ENCODE measurements at places on chromosomes 4 and X.
A peak's percentile ranks its signal among the peaks of the same experiment; 100 is the strongest.

DNA sequence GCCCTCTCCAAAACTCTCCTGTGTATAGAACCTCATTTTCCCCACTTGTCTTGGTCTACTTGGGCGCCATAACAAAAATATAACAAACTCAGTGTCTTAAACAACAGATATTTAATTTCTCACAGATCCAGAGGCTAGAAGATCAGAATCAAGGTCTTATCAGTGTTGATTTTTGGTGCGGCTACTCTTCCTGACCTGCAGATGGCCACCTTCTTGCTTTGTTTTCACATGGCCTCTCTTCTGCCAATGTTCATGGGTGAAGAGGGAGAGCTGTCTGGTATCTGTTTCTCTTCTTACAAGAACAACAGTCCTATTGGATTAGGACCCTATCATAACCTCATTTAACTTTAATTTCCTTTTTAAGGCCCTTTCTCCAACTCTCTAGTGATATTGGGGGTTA is 177.3 kb downstream of the PABPC4L start:
- no peaks in the 10 kb centered on the region for H3K27me3 ChIP-seq
- H3K4me1 ChIP-seq = no peaks in the 10 kb centered on the region
- DNase-seq = no peak
- H3K27ac ChIP-seq = no peak overlapping the region
- H3K4me3 ChIP-seq = no peak overlapping the region

DNA sequence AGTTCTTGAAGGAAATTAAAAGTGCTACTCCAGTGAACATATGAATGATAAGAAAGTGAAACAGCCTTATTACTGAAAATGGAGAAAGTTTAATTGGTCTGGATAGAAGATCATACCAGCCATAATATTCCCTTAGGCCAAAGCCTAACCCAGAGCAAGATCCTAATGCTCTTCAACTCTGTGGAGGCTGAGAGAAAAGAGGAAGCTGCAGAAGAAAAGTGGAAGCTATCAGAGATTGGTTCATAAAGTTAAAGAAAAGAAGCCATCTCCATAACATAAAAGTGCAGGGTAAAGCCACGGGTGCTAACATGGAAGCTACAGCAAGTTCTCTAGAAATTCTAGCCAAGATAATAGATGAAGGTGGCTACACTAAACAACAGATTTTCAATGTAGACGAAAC is 85.5 kb upstream of the ATOH1 start:
- H3K4me3 ChIP-seq = no peak overlapping the region
- DNase-seq = no peak
- H3K4me1 ChIP-seq = no peaks in the 10 kb centered on the region
- H3K27ac ChIP-seq = no peak overlapping the region
- no peaks in the 10 kb centered on the region for H3K27me3 ChIP-seq
- H3K36me3 ChIP-seq = no peaks in the 10 kb centered on the region

DNA sequence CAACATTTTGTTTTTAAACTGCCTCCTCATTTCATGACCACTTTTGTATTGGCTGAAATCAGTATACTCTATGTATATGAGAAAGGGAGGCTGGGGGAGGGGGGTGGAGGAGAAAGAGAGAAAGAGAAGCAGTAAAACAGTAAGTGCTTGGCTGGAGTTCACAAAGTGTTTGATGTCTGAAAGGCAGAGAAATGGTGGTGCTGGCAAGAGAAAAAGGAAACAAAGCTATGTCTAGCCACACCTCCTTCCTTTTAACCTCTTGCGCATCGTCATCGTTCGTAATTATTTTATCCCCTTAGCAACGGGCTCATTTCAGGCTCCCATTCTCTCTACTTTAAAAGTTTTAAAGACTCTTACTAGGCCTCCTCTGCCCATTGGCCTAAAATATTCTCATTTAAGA is 25.6 kb downstream of the RPA4 start:
- peaks cover 1% of the 10 kb centered on the region for H3K36me3 ChIP-seq
- DNase-seq = no peak
- no peaks in the 10 kb centered on the region for H3K27me3 ChIP-seq

GRCh38 chr4:15753786-15754185 is 24.3 kb upstream of the CD38 start:
- peak overlapping the region; percentile 39 for H3K4me3 ChIP-seq
- no peak for DNase-seq
- H3K36me3 ChIP-seq = peaks cover 9% of the 10 kb centered on the region

DNA sequence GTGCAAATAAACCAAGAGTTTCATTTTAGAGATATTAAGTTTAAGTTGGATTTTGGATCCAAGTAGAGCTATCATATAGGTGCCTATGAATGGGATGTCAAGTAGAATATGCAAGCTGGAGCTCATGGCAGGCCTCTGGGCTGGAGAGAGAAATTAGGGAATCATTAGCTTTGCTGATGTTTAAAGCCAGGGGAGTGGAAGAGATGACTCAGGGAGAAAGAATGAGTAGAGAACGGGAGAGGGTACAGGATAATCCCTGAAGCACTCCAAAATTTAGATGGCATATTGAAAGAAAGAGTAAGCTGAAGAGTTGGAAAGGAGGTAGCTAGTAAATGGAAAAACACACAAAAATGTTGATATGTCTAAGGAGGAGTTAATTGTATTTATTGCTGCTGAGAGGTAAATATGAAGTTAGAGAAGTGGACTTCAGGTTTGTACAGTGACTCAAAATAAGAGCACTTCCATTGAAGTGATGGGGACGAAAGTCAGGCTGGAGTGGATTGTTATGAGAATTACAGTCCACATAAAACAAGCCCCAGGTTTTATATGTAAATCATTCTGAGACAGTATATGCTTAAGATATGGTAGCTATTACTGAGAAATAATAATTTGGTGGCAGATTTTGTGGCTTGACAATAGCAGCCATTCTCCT is 72.5 kb upstream of the GRXCR1 start:
- H3K4me3 ChIP-seq = no peak overlapping the region
- no peaks in the 10 kb centered on the region for H3K36me3 ChIP-seq
- DNase-seq = no peak
- no peak overlapping the region for H3K27ac ChIP-seq

- no peak overlapping the region for H3K27ac ChIP-seq
- no peak for DNase-seq
- H3K36me3 ChIP-seq = no peaks in the 10 kb centered on the region
- H3K4me3 ChIP-seq = peak overlapping the region; percentile 15
Measured at GRCh38 chr4:8856835-8857621, 14.6 kb downstream of the HMX1 start.

GRCh38 chr4:153234885-153235284 is 30.6 kb downstream of the TRIM2 start:
- peaks cover 11% of the 10 kb centered on the region for H3K4me1 ChIP-seq
- no peaks in the 10 kb centered on the region for H3K36me3 ChIP-seq
- DNase-seq = no peak

DNA sequence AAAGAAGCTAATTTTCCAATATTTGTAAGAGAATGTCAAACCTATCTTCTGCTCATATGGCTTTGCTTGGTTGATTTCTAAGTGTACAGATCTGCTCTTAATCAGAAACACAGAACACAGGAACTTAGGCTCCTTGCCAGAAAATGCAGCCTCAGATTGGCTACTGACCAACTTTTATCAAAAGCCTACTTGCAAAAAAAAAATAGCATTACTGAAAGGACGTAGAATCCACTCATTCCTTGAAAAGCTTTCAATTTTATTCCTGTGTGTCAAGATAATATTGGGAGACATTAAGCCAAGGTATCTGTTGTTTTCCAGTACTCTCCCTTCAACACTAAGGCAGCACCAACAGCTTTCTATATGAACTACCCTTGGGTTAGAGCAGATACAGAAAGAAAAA is 127.6 kb upstream of the INTU start:
- H3K27ac ChIP-seq = no peak overlapping the region
- H3K4me3 ChIP-seq = no peak overlapping the region
- no peak for DNase-seq
- H3K36me3 ChIP-seq = no peaks in the 10 kb centered on the region

DNA sequence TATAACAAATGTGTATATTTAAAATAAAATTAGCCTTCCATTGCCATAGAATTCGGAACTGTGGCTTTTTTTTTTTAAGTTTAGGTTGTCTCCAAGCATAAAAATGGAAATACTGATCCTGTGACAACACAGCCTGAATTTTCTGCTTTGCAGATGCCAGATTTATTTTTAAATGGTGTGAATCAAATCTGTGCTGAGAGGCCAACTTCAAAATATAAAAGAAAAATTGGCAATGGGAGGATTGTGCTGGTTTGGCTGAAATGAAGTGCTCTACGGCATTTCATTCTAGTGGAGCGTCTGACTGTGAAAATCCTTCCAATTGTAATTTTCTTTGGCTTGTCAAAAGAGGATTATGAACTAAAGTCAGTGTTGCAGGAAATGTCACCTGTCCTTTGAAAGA is 580.3 kb upstream of the ZFP42 start:
- no peaks in the 10 kb centered on the region for H3K27me3 ChIP-seq
- no peak overlapping the region for H3K27ac ChIP-seq
- no peak for DNase-seq
- no peaks in the 10 kb centered on the region for H3K36me3 ChIP-seq

GRCh38 chr4:113899271-113900070 is 80.0 kb downstream of the ARSJ start:
- H3K4me1 ChIP-seq = peaks cover 51% of the 10 kb centered on the region
- H3K27me3 ChIP-seq = no peaks in the 10 kb centered on the region
- peak; percentile 56 for DNase-seq
- H3K4me3 ChIP-seq = no peak overlapping the region
- H3K27ac ChIP-seq = peak overlapping the region; percentile 96

DNA sequence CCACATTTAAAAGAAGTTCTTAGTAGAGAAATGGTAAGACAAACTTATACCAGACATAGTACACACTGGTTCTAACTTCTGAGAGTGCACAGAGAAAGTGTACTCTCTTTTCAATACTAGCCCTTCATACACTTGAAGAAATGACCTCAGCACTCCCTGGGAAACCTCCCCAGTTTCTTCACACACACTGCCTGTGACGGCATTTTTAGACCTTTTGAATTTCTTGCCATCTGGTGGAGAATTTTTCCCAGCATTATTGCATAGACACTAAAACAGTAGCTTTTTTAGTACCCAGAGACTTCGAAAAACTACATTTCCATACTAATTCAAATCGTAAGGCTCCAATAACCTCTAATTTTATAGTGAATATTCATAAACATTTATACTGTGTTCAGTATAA is 341.6 kb upstream of the MAOA start:
- no peak for DNase-seq
- no peaks in the 10 kb centered on the region for H3K4me1 ChIP-seq
- H3K27me3 ChIP-seq = no peaks in the 10 kb centered on the region
- H3K36me3 ChIP-seq = no peaks in the 10 kb centered on the region
- no peak overlapping the region for H3K27ac ChIP-seq

- H3K4me3 ChIP-seq = no peak overlapping the region
- no peak overlapping the region for H3K27ac ChIP-seq
- no peaks in the 10 kb centered on the region for H3K27me3 ChIP-seq
- H3K36me3 ChIP-seq = no peaks in the 10 kb centered on the region
- DNase-seq = no peak
Measured at GRCh38 chr4:157792716-157793115, 380.1 kb downstream of the GASK1B start.

DNA sequence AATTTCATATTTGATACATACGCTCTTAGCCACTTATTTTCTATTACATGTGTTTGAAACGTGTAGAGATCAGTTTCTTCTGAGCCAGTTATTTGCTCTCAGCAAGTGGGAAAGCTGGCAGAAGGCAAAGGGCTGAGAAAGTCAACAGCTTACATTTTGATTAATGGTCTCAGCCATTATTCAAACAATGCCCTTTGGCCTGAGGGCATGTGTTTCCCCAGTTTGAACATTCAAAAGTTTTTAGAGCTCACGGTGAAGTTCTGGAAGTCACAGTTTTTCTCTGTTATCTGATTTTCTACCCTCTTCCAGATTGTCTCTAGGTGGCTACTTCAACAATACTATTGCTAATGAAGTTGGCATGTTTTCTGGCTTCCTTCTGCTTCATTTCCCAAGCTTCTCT is 591.8 kb upstream of the CPEB2 start:
- H3K27ac ChIP-seq = no peak overlapping the region
- no peak for DNase-seq
- no peaks in the 10 kb centered on the region for H3K4me1 ChIP-seq
- no peaks in the 10 kb centered on the region for H3K27me3 ChIP-seq
- no peak overlapping the region for H3K4me3 ChIP-seq

GRCh38 chr4:172652369-172652768 is 516.2 kb upstream of the GALNT7 start:
- no peak overlapping the region for H3K27ac ChIP-seq
- H3K36me3 ChIP-seq = no peaks in the 10 kb centered on the region
- H3K4me3 ChIP-seq = no peak overlapping the region
- H3K4me1 ChIP-seq = no peaks in the 10 kb centered on the region

DNA sequence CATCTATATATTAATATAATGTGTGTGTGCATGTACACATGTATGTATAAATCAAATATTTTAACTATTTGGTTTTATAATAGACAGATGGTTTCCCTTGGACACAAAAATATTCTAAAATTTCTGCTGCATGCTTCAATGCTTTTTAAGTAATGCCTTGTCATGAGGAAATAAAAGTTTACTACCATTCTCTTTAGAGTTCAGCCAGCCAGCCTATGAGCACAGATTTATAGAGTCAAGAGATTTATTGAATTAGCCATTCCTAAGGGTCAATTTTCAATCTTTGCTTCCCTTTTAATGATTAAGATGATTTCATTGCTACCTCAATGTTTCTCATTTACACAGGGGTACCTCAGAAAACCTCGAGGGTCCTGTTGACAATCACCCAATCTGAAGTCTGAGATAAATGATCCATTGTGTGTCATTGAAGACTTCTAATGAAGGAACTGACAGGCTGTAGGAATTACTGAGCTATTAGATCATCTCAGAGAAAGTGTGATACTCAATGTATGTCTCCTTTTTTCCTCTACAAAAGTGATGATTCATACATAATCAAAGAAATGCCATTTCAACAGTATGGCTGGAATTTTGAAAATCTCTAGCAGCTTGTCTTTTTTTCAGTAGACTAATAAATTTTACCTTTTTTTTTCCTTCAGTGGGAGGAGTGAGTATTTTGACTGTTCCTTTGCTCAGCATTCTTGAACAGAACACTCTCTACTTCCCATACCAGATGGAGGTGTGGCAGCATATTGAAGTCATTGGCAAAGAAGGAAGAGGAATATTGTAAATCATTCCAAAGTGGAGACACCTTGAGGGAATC is 222.6 kb upstream of the PCDH18 start:
- no peaks in the 10 kb centered on the region for H3K36me3 ChIP-seq
- H3K27ac ChIP-seq = no peak overlapping the region

DNA sequence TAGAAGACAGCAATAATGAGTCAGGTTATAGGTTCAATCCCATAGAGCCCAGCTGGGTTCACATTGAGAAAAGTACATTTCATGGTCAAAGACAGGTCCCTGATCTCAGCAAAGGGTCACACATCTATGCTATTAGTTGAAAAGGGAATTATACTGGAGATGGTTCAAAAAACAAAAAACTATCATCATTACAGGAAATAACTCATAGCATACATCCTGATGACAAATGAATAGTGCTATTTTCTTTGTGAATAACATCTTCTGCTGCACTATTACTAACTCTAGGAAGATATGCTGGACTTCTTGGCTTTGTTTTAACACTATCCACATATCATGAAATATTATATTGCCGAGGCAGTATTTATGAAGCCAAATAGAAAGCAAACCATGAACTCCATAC is 202.5 kb upstream of the MAB21L2 start:
- no peaks in the 10 kb centered on the region for H3K4me1 ChIP-seq
- H3K36me3 ChIP-seq = no peaks in the 10 kb centered on the region
- no peaks in the 10 kb centered on the region for H3K27me3 ChIP-seq
- no peak for DNase-seq
- no peak overlapping the region for H3K4me3 ChIP-seq
- H3K27ac ChIP-seq = no peak overlapping the region

- H3K4me1 ChIP-seq = no peaks in the 10 kb centered on the region
- peaks cover 23% of the 10 kb centered on the region for H3K36me3 ChIP-seq
- H3K27ac ChIP-seq = no peak overlapping the region
- no peaks in the 10 kb centered on the region for H3K27me3 ChIP-seq
- no peak for DNase-seq
Measured at GRCh38 chr4:118755438-118756226, 70.4 kb downstream of the METTL14 start.

All from activated naive CD4-positive, alpha-beta T cell treated with anti-CD3 and anti-CD28 coated beads, Interleukin-2, amount 10 ng/mL, durations not matched to agents 7 days and 5 days (primary cell).